Peyer's patch (tissue), 4 donors: ENCODE measurements at places on chromosomes 2 and 18. TPM values are rescaled to one million over a fixed set of nuclear protein-coding genes. Genes with fewer than 3 reads are reported as not detected.

ICA1L gene
- 5.8 TPM for total RNA-seq

DNA sequence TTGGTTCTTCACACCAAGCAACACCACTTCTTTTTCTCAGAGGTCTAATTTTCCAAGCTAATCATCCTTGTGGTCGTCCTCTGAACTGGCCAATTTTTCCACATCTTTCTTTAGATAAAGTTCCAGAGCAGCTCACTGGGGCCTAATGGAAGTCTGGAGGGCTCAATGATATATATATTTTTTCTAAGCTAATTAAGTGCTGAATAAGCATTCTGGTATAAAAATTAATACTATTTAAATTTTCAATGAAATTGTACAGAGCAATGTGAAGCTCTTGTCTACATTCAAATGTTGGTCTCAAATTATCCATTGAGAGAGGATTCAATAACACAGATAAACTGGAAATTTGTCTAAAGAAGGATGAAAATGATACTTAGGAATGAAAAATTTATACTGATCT lies 866.6 kb downstream of the ERBB4 start:
- H3K27ac ChIP-seq, result no peak overlapping the region
- H3K4me3 ChIP-seq, result no peak overlapping the region
- H3K27me3 ChIP-seq, result no peaks in the 10 kb centered on the region
- H3K36me3 ChIP-seq, result no peaks in the 10 kb centered on the region
- no peaks in the 10 kb centered on the region for H3K4me1 ChIP-seq

COL4A4 gene
- 0.67 TPM for total RNA-seq

DNA sequence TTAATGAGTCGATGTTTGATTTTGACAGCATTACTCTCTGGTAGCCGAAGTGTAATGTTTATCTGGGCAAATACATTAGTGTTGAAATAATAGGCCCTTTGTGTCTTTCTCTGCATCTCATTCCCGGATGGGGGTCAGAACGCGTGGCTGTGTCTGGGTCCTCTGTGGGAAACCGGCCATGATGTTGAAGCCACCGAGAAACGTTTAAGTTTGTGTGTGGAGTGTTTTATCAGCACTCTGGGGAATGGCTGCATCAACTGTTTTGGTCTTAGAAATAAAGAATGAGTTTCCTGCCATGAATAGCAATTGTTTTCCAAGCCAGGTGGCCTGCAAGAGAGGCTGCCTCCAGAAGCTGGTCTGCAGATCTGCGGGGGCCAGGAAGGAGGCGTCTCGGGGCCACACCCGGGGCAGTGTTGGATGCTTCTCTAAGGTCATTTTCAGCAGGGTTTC lies 69.7 kb downstream of the RNF144A start:
- H3K27me3 ChIP-seq, result no peaks in the 10 kb centered on the region
- no peaks in the 10 kb centered on the region for H3K4me1 ChIP-seq
- H3K27ac ChIP-seq, result no peak overlapping the region
- H3K4me3 ChIP-seq, result no peak overlapping the region
- DNase-seq, result no peak

LCT gene
- total RNA-seq, result 12.6 TPM

DNA sequence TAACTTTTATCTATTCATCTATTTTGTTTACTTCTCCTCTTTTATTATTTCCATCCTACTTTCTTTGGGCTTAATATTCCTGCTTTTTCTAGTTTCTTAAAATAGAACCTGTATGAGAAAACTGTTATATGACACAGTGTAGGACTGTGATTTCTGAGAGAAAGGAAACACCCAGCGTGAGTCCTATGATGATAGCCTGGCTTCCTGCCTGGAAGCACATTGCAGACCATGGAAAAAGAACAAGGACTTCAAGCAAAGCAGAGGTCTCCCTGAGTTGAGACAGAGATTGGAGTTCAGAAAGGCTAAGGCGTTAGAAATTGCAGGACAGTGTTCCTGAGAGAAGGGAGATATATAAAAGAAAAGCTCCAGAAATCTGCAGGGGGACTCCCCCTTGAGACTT lies 7.8 kb downstream of the RBM44 start:
- no peaks in the 10 kb centered on the region for H3K4me1 ChIP-seq
- H3K27me3 ChIP-seq, result no peaks in the 10 kb centered on the region
- H3K36me3 ChIP-seq, result no peaks in the 10 kb centered on the region

GRCh38 chr2:241842620-241843211 lies 16.0 kb downstream of the PDCD1 start:
- peak overlapping the region; percentile 43 for H3K27ac ChIP-seq
- no peaks in the 10 kb centered on the region for H3K36me3 ChIP-seq
- peak overlapping the region; percentile 37 for H3K4me3 ChIP-seq

DNA sequence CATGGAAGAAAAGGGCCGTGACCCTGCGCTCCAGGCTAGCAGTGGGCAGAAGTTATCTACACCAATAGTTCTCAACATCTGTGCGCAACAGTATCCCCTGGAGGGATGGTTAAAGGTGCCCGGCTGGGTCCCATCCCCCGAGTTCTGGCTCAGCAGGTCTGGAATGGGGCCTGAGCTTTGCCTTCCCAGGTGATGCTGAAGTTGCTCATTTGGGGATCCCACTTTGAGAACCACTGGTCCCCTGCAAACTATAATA lies 31.1 kb downstream of the DNMT3A start:
- H3K27me3 ChIP-seq, result no peaks in the 10 kb centered on the region
- no peak overlapping the region for H3K27ac ChIP-seq
- DNase-seq, result no peak
- peaks cover 22% of the 10 kb centered on the region for H3K4me1 ChIP-seq

DNA sequence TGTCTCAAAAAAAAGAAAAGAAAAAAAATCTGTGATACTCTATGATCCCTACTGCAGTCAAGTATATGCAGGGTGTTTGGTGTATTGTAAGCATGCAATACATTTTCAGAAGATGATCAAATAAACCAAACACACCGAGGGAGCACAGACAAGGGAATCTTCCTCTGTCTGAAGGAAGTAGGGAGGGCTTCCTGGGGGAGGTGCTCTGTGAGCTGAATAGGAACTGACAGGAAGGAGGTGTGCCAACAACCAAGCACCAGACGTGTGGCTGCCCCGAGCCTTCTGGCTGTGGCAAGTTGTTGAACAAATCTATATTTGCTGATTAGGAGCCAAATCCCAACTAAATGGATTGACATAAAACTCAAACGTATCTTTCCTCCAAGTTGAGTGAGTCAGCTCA lies 14.6 kb downstream of the THNSL2 start:
- no peak for DNase-seq
- no peaks in the 10 kb centered on the region for H3K27me3 ChIP-seq
- H3K27ac ChIP-seq, result no peak overlapping the region
- peaks cover 20% of the 10 kb centered on the region for H3K36me3 ChIP-seq

CPLX4 gene
- not detected for total RNA-seq

DNA sequence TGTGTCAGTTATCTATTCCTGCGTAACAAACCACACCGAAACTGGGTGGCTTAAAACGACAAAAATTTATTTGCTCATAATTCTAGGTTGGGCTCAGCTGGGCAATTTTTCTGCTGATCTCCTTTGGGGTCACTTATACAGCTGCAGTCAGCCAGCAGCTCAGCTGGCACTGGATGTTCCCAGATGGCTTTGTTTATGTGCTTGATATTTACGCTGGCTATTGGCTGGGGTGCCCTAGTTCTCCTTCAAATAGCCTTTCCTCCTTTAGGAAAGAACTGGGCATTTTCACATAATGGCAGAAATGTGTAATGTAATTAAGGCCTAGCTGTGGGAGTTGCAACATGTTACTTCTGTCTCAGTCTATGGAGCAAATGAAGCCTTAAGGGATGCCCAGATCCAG lies 142.2 kb downstream of the B3GNT2 start:
- no peak overlapping the region for H3K4me3 ChIP-seq
- H3K4me1 ChIP-seq, result no peaks in the 10 kb centered on the region
- H3K36me3 ChIP-seq, result no peaks in the 10 kb centered on the region
- H3K27ac ChIP-seq, result no peak overlapping the region
- H3K27me3 ChIP-seq, result no peaks in the 10 kb centered on the region

IKZF2 gene
- total RNA-seq, result 6.7 TPM

GRCh38 chr2:101341421-101341820 lies 32.9 kb upstream of the RNF149 start:
- H3K27me3 ChIP-seq, result no peaks in the 10 kb centered on the region
- no peak for DNase-seq
- H3K4me1 ChIP-seq, result no peaks in the 10 kb centered on the region
- H3K36me3 ChIP-seq, result no peaks in the 10 kb centered on the region
- H3K4me3 ChIP-seq, result no peak overlapping the region
- H3K27ac ChIP-seq, result no peak overlapping the region

DNA sequence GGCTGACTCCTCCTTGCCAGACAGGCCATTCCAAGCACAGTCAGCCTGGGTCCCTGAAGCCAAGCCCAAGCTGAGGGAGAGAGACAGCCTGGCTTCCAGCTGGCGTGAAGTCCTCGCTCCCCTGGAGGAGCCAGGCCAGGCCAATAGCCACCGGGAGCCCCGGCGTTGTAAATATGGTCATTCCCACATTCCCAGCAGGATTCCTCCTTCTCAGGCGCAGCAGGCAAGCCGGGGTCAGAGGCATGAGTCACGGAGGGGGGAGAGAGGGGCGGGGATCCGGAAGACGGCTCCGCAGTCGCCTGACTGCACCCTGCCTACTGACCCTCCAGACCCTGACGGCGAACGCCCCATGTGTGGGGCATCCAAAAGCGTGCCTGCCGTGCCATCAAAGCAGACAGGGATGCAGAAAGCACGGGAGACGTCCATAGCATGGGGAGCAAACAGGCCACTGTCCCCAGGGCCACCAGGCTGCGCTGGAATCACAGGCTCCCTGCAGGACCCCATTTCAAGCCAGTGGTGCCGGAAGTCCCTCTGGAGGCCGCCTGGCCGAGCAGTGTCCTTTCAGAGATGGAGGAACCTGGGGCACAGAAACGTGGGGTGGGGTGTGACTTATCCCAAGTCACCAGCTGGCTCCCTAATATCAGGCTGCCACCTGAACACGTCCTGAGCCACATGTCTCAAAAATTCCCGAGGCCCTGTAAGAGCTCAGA lies 48.2 kb downstream of the TWIST2 start:
- H3K4me3 ChIP-seq, result no peak overlapping the region
- H3K36me3 ChIP-seq, result no peaks in the 10 kb centered on the region
- no peaks in the 10 kb centered on the region for H3K4me1 ChIP-seq
- peak overlapping the region; percentile 49 for H3K27ac ChIP-seq
